Activated naive CD4-positive, alpha-beta T cell treated with anti-CD3 and anti-CD28 coated beads, Interleukin-2, amount 50 U/mL, for 72 hours (primary cell): ENCODE measurements at places on chromosomes 7 and 10.

GRCh38 chr7:132164558-132165125 is 411.6 kb downstream of the PLXNA4 start:
- DNase-seq, result no peak

DNA sequence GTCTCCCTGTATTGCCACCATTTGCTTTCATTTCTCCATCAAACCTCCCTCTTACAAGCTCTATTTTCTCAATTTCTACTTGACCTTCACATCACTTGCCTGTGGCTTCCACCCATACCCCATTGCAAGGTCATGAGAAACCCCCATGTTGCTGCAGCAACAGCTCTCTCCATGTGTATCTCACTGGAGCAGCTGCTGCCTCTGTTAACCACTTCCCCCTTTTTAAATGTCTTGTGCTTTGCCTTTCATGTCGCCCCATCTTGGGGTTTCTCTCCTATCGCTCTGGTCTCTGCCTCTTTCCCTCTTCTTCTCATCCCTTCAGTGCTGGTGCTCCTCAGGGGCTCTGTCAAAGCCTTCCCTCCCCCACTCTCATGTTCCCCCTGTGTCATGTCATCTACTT is 148.8 kb downstream of the CHN2 start:
- no peak for DNase-seq

GRCh38 chr7:29327455-29327854 is 132.9 kb downstream of the CHN2 start:
- DNase-seq, result no peak

DNA sequence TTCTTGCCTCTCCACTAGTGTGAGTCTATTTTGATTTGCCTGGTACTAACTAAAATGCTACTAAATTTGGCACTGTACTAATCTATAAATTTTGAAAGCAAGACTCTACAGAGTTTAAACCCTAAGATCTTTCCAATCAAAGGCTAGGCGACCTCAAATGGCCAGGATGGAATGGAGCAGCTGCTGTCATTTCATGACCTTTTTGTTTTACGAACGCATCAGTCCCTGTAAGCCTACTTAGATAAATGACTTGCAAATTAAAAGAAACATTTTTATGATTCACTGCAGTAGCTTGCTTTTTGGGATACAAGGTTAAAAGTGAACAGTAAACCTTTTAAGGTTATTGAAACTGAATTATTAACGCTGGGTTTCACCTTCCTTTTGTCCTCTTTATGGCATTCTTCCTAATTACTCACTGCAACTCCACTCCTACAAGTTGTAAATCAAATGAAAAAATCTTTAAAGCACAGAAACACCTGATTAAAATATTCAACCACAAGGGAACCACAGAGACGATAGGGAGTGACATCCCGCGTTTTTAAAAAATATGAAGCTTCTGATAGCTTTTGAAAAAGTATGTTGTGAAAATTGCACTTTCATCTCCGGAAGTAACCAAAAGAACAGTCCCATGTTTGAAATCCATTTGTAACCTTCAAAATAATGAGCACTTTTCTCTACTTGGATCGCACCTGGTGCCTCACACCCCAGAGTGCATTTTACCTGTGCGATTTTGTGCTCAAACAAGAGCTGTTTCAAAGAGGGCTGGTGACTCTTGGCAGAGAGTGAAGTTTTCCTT is 595.1 kb downstream of the PARD3 start:
- no peak for DNase-seq

- no peak for DNase-seq
Observed at GRCh38 chr7:94129443-94130140, 125.4 kb upstream of the BET1 start.

- DNase-seq, result no peak
Observed at GRCh38 chr10:114571316-114571999, 86.6 kb downstream of the ABLIM1 start.

GRCh38 chr10:5987747-5988146 is 10.4 kb upstream of the IL15RA start:
- DNase-seq, result no peak

DNA sequence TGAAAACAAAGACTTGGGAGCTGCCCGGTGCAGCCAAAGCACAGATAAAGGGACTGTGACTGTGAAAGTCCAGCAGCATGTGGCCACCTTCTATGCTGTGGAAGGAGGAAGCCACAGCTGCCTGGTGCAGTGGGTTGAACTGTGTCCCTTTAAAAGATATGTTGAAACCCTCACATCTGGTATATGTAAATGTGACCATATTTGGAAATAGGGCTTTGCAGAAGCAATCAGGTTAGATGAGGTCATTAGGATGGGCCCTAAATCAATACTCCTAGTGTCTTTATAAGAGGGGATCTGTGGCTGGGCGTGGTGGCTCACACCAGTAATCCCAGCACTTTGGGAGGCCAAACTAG is 136.9 kb downstream of the GLI3 start:
- no peak for DNase-seq

- DNase-seq, result no peak
Observed at GRCh38 chr7:80369321-80369720, 142.5 kb downstream of the GNAT3 start.

DNA sequence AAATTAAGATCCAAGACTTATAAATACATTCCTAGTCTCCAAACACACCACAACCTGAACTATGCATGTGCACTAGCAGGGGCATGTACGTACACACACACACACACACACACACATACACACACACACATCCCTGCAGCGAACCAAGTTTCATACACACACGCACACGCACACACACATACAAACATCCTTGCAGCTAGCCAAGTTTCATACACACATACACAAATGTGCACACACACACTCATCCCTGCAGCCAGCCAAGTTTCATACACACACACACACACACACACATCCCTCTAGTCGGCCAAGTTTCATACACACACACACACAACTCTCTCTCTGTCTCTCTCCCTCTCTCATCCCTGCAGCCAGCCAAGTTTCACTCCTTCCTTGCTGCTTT is 82.7 kb upstream of the WIPF3 start:
- DNase-seq, result no peak

DNA sequence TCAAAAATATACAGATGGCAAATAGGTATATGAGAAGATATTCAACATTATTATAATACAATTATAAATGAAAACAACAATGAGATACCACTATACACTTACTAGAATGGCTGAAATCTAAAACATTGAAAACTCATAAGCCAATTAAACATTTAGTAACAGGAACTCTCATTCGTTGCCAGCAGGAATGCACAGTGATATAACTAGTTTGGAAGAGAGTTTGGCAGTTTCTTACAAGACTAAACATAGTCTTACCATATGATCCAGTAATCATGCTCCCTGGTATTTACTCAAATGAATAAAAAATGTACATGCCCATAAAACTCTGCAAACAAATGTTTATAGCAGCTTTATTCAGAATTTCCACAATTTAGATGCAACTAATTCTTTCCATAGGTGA is 476.2 kb upstream of the COBL start:
- DNase-seq, result no peak

DNA sequence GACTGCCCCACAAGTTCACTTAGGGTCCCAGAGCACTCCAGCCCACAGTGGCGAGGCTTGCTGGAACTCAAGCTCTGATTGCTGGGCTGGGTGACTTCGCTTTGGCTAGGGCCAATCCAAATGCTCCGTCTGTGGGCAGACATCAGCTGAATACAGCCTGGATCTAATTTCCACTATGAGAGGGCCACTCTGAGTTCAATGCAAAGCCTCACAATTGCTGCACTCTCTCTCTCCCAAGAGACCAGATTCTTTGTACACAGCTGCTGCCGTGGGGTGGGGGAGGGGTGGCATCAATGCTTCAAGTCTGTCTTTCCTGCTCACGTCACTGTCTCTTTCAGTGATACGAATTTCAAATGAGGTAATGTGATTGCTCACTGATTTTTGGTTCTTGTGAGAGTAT is 47.3 kb upstream of the BPGM start:
- no peak for DNase-seq

- DNase-seq, result no peak
Observed at GRCh38 chr7:156918635-156919034, 25.7 kb upstream of the LMBR1 start.

GRCh38 chr10:24926557-24926956 is 25.8 kb downstream of the PRTFDC1 start:
- DNase-seq, result no peak

GRCh38 chr10:14476641-14477407 is 146.1 kb upstream of the FRMD4A start:
- DNase-seq, result no peak
